Stimulated activated naive CD4-positive, alpha-beta T cell (primary cell): ENCODE measurements at places on chromosomes 4 and X.

- no peak for DNase-seq
Observed at GRCh38 chrX:116841290-116841689, 378.5 kb upstream of the CT83 start.

- no peak for DNase-seq
Observed at GRCh38 chrX:63708801-63709200, 76.2 kb downstream of the ARHGEF9 start.

DNA sequence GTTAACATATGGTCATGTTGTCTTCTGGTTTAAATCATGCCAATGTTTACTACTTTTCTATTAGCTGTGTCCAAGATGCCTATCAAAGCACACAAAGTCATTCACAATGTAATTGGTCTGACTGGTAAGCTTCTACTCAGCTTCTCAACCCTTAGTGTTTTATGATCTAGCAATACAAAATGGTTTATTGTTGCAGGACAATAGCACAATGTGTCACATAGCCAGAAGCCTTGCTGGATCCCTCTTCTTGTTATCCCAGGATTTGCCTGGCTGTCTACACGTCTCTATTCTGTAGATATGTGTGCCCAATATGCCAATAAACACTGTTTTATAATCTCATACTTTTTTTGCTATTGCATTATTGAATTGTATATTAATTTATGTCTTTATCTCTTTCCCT is 1111.0 kb upstream of the AGA start:
- DNase-seq = no peak

GRCh38 chr4:123966990-123967769 is 570.6 kb downstream of the SPRY1 start:
- no peak for DNase-seq

- no peak for DNase-seq
Observed at GRCh38 chr4:55355555-55355954, 9.5 kb downstream of the SRD5A3 start.
